ENCODE measurements at places on chromosomes 2 and 18.

DNA sequence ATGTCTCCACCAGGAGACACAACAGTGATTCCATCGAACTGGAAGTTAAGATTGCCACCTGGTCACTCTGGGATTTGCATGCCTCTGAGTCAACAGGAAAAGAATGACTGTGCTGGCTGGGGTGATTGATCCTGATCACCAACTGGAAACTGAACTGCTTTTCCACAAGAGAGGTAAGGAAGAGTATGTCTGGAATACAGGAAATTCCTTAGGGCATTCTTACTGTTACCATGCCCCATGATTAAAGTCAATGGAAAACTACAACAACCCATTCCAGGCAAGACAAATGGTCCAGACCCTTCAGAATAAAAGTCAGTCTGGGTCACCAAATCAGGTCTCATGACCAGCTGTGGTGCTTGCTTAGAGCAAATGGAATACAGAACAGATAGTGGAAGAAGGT, 12.0 kb upstream of the DDX1 start:
- DNase-seq = no peak

- no peak for DNase-seq
Measured at GRCh38 chr2:174705321-174705720, 59.0 kb downstream of the CHRNA1 start.

GRCh38 chr2:25566694-25567093, 106.7 kb downstream of the DTNB start:
- DNase-seq = no peak

DNA sequence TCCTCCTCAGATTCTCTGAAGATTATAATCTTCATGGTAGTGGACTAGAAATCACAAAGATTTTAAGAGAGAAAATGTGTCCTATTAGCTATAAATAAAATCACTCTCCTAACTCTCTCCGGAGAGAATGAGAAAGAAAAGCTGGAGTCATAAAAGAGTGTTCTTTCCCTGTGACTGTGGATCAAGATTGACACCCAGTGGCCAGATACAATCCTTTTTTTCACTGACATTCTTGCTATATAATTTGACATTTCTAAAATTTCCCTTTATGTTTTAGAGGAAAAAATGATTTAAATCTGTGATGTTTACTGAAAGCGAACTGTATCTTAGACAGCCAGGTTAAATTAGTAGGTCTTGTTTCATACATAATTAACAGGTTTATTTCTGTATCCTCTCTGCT, 35.4 kb upstream of the LRP2 start:
- no peak for DNase-seq

GRCh38 chr2:152542995-152543481, 174.2 kb downstream of the PRPF40A start:
- no peak for DNase-seq

DNA sequence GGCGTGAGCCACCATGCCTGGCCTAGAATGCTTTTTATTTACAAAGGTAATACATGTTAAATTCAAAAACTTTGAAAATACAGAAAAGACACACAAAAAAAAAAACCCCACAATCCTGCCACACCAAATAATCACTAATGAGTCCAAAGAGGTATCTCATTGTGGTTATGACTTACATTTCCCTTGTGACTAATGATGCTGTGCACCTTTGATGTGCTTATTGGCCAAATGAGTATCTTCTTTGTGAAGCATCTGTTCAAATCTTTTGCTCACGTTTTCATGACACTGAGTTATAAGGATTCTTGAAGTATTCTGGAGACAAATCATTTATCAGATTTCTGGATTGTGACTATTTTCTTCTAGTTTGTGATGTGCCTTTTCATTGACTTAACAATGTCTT, 6.4 kb upstream of the NLRC4 start:
- DNase-seq = no peak

GRCh38 chr2:69089266-69089665, 76.3 kb downstream of the ANTXR1 start:
- DNase-seq = no peak

GRCh38 chr2:143649226-143649740, 520.1 kb downstream of the ARHGAP15 start:
- no peak for DNase-seq

DNA sequence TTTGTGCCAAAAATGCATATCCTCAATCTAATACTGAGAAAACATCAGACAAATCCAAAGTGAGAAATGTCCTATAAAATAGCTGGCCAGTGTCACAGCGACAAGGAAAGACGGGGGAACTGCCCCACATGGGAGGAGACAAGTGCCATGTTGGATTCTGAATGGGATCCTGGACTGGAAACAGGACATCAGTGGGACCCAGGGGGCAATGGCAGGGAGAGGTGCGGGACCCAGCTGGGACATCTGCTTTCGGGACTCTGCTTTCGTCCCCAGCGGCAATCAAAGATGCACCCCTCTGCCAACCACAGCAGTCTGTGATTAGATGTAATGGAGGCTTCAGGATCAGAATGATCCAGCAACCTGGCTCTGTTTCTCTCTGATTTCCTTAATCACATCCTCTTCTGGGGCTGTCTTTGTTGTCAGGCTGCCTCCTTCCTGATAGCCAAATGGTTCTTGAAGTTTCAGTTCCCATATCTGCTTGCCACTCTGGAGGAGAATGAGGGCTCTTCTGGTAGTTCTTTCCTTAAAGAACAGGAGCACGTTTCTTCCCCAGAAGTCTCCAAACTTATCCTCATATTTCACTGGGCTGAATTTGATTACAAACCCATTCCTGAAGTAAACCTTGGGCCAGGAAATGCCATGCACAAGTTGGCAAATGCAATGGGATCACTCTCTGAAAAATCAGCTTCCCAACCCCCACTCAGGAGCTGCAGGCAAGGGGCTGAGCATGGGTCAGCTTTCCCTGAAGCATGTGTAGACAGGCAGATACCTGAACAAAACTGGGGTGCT, 13.6 kb upstream of the PROC start:
- DNase-seq = no peak

- DNase-seq = no peak
Measured at GRCh38 chr2:66437109-66437690, 2.3 kb downstream of the MEIS1 start.

DNA sequence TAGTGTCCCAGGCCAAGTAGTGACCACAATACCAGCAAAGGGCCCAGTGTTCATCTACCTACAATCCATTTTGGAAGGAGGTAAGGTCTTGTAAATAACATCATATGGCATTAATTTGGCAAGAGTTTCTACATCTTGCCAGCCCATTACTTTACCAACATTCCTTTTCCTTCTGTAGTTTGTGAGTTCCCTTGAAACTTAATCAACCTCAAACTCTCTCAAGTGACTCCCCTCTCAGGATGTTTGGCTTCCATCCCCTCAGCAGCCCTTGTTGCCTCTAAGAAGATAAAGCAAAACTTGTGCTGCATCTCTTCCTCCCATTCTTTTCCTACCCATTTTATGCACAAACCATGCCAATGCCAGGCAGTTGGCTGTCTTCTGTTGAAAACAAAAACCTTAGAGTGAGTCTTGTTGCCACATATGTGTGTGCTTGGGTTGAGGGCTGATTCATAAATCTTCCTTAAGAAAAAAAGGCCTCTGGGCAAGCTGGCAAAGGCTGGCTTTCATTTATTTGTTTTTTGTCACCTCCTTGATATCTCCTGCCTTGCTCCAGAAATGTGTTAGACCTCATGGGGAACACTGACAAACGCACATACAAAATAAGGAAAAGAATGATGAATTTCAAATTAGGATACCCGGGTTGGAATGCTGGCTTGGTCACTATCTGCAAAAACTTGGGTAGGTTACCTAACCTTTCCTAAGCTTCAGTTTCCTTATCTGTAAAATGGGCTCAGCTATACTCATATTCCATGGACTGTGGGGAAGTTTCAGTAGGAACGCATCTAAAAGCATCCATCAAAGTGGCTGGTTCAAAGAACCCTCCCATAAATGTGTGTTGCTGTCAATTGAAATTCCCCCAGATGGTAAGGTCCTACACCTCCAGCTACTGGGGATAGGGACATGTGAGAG, 29.4 kb upstream of the ST3GAL5 start:
- no peak for DNase-seq

GRCh38 chr2:41990688-41991087, 57.1 kb upstream of the PKDCC start:
- DNase-seq = no peak

DNA sequence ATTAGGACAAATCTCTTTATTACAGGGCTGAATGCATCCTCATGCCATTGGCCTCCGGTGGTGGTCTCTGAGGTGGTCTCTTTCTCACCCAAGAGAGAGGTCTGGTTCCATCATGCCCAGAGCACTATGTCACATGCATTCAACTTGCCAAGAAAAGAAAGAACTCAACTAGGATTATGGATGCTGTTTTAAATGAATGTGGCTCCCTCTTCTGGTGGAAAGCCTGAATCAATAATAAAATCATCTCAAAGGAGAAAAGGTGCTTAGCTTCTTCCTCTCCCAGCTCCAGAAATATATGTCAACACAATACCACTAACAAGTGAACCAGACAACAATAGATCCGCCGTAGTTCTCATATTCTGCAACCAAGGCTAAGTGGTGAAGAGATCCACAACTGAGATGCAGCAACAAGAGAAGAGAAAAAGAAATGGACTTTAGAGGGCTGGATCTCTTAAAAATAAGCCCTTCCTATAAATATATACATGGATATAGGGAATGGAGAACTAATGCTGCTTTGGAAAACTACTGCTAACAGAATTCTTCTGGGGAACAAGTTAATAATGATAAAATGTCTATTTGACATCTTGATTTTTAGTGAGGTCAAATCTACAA, 396.8 kb downstream of the NCKAP5 start:
- DNase-seq = no peak

DNA sequence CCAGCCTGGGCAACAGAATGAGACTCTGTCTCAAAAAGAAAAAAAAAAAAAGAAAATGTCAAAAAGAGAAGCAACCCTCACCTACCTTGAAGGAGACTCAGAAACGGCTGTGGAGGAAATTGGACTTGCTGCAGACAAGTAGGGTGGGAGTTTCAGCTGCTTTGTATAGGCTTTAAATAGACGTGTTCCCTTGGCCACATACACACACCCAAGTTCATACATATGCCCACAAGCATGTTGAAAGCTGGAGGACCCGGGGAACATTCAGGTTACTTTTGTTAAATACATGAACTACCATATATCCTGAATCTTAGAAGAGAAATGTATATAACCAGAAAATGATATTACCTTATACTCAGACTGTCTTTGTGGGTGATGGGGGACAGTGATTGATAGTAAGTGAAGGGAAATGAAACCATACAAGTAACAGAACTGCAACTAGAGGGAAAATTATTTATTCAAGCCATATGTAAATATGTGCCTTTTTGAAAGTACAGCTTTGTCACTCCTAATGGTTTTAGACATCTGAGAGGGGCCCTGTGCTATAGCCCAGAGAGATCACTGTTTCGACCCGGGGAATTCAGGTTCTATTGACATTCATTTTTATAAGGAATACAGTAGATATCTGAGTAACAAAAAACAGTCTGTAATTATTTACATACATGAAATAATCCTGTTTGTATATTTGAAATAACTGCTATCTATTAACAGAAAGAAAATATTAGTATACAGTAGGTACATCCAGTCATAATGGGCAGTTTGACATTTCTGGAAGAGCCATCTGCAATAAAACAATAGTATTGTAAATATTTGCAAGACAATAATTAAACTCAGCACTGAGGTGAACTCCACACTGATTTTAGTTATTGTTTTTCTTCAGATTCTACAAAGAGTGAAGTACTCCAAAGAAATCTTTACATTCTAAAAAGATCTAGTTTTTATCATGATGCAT, 48.0 kb upstream of the TGIF1 start:
- no peak for DNase-seq

- DNase-seq = no peak
Measured at GRCh38 chr2:31141443-31142085, 3.3 kb upstream of the GALNT14 start.

GRCh38 chr2:28809927-28810326, 707 bp upstream of the SPDYA start:
- DNase-seq = no peak

DNA sequence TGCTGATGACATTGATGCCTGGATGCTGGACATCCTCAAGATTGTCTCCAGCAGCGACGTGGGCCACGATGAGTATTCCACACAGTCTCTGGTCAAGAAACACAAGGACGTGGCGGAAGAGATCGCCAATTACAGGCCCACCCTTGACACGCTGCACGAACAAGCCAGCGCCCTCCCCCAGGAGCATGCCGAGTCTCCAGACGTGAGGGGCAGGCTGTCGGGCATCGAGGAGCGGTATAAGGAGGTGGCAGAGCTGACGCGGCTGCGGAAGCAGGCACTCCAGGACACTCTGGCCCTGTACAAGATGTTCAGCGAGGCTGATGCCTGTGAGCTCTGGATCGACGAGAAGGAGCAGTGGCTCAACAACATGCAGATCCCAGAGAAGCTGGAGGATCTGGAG, 94.1 kb upstream of the EML6 start:
- DNase-seq = no peak

DNA sequence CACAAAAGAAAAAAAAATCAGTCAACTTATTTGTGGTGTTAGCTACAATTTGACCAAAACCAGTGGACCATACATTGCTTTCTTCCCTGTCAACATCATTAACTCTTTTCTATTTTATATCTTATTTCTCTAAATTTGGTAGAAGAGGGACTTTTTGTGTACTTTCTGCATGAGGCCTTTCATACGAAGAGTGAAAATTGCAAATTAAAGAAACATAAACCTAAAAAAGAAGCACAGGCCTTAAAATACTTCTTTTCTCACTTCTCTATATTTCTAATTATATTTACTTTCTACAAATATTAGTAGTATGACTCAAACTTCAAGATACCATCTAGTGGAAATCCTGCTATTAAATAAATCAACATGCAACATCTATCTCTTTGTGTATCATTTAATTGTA, 1073.4 kb upstream of the ZEB2 start:
- DNase-seq = no peak

- no peak for DNase-seq
Measured at GRCh38 chr2:175048275-175048674, 43.1 kb upstream of the CHN1 start.

- DNase-seq = no peak
Measured at GRCh38 chr2:60676706-60677330, 79.2 kb upstream of the PAPOLG start.

DNA sequence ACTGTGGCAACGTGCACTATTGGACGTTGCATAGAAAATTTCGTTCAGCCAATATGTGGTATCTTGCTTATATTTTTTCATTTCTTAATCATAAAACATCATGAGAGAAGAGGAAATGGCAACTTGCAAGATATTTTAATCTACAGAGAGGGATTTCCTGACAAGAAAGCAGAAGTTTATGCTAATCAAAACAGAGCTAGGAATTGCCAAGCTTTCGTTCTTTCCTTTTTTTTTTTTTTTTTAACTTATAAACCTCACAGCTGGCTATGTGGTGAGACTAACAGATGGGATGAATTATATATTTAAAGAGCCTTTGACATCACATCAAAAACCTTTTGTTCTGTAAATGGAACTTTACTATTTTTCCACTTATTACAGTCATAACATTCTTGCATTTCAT, 1136.9 kb upstream of the TMEFF2 start:
- DNase-seq = no peak

GRCh38 chr2:47525167-47525566, 122.2 kb downstream of the MSH2 start:
- DNase-seq = no peak

GRCh38 chr2:158781353-158781961, 13.7 kb upstream of the DAPL1 start:
- no peak for DNase-seq

GRCh38 chr2:154638783-154639182, 59.7 kb upstream of the KCNJ3 start:
- no peak for DNase-seq

GRCh38 chr2:223467196-223467595, 135.0 kb downstream of the SCG2 start:
- DNase-seq = no peak

- DNase-seq = no peak
Measured at GRCh38 chr2:60391649-60392375, 161.6 kb downstream of the BCL11A start.
